ENCODE measurements at places on chromosomes 1 and 21. TPM values are rescaled to one million over a fixed set of nuclear protein-coding genes. Genes with fewer than 3 reads are reported as not detected.

Gene HAX1
- 99.7 TPM for total RNA-seq

Gene PADI4
- total RNA-seq, result 4.3 TPM

Gene TCP10L
- 1.1 TPM for total RNA-seq

Gene TFF2
- total RNA-seq, result not detected

Gene TMEM52
- total RNA-seq, result not detected

Gene NKAIN1
- total RNA-seq, result 0.57 TPM

Gene SERPINC1
- not detected for total RNA-seq

Gene HTR6
- not detected for total RNA-seq

Gene MSH4
- 0.67 TPM for total RNA-seq

Gene ADAM30
- not detected for total RNA-seq

Gene WDR64
- 0.99 TPM for total RNA-seq

Gene PRRX1
- total RNA-seq, result not detected

Gene OR10R2
- not detected for total RNA-seq

Gene EFNA1
- 0.48 TPM for total RNA-seq
